Activated T-helper 1 cell treated with anti-CD3 and anti-CD28 coated beads, Interleukin-12 subunit alpha, Interleukin-12 subunit beta, Interleukin-2, Interleukin-4 antibody, amounts not matched to agents 30 ng/mL and 10 ng/mL and 1 ng/mL, durations not matched to agents 14 hours and 24 hours and 36 hours (primary cell): ENCODE measurements at places on chromosomes 7 and 10.

GRCh38 chr7:105230486-105230885 is 158.2 kb downstream of the SRPK2 start:
- no peak for DNase-seq

- no peak for DNase-seq
Measured at GRCh38 chr10:71177651-71178199, 34.6 kb upstream of the UNC5B start.

DNA sequence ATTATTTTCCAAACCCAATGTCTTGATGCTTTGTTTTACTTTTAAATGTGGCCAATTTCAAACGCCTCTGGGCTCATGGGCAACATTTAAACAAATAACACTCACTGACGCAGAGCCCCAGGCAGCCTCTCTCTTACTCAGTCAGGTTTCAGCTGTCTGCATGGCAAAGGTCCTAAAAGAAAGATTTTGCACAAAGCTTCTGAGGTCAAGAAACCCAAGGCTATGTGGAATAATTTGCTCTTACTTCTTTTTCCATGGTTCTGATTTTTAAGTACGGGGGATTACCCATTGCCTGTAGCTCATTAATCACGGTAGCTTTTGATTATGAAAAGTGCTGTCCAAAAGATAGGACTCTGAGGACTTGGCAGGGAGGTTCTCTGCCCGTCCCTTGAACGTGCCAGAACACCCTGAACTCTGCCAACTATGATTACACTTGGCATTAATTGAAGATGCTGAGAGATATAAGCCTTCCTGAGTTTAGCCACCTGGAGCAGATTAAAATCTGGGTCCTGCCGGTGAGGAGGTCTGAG is 14.1 kb upstream of the MSRB2 start:
- no peak for DNase-seq

DNA sequence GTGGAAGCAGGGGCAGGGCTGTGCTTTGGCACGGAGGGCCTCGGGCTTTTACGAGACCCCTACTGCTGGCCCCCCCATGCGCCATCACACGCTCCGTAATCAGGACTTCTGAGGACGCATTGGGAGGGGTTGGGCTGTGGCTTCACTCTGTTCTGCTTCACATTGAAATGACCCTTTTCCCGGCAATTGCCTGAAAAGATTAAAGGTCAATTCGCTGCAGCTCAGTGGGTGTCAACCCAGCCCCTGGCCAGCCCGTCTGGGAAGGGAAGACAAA is 41.7 kb upstream of the UBE3C start:
- no peak for DNase-seq

DNA sequence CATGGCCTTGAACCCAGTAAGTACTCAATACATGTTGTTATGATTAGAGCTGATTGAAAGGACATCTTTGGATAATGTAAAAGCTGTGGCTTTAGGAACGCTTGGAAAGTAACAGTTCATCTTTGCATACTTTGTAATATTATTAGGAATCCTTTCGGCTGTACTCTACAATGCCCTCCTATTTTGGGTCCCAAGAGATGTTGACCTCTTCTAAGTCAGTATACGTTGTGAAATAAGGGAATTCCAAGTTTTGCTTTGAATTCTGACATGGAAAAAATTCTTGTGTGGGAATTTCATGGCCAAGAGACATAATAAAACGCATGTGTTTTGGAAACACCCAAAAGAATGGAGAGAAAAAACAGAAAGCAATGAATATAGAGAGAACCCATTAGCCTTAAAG is 7.7 kb downstream of the AGR3 start:
- no peak for DNase-seq

- no peak for DNase-seq
Measured at GRCh38 chr7:98518159-98518947, 98.7 kb upstream of the NPTX2 start.

DNA sequence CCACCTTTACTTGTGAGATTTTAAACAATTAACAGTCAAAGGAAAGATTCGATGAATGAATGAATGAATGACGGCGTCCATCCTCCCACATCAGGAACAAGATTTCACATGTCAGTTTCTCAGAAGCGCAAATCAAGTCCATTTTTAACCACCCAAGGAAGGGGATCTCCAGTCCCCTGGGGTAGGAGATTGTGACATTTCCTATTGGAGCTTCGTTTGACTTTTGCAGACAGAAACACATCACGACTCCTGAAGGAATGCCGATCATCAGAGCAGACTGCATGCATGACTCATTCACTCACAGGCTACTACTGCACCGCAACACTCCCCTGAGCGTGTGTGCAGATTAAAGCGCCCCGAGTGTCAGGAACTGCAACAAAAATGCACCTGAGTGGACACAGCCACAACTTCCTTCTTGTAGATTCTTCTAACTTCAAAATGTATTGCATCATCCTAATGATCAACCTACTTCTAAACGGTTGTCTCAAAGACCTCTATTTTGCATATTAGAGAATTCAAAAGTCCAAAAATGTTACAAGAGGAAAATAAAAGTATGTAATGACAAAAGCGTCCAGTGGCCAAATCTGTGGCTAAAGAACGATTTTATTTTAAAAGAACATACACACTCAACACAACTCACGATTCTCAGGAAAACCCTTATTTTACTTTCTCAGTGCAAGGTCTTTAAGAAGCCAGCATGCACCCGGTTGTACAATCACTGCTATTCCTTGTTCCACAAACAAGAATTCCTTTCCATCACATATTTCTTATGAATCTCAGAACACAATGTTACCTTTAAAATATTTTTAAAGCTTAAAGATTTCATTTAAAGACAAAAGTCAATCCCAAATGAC is 172.6 kb downstream of the FAM107B start:
- peak; percentile 48 for DNase-seq

DNA sequence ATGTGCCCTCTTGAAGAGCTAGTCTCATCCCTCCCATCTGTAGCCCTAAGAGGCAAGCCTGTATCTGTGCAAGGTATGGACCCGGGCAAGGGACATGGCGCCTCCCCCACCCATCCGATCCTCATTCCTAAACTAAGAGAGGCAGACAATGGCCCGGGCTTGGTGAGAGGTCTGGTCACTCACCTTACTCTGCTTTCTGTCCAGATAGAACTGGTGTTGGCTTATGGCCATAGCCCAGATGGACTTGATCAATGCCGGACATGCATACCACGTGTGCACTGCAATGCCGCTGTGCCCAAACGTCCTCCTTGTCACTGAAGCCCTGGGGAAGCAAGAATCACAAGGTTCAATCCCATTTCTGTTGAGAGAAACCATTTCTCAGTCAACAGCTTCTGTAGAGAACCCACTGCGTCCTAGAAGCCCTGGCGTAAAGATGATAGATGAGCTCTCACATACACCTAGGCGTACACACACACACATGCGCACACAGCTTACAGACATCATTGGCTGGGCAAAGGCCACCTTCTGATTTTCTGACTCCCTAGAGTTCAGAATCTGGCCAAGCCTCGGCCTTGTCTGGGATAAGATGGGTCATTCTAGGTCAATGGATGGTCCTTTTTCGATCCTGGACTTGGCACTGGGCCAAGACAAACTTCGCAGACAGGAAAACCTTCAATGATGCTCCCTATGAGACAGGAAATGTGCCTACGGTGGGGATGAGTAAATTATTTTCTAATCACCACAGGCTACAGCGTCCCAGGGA is 114.6 kb downstream of the PRPF18 start:
- DNase-seq = no peak

DNA sequence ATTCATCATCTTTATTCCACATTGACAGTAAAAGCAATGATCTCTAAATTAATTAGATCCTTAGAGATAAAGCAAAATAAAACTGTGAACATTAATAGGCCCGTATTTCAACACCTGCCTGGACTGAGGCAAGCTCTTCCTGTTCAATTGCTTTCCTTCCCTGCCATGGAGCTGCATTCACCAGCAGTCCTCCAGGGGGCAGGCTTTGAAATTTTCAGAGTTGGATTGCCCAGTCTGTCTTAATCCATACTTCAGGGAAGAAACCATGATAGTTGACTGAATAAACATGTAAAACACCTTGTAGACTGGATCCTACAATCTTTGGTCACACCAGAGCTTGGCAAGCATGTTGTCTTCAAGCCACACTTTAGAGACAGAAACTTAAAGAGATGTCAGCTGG is 936.6 kb downstream of the NRG3 start:
- no peak for DNase-seq

DNA sequence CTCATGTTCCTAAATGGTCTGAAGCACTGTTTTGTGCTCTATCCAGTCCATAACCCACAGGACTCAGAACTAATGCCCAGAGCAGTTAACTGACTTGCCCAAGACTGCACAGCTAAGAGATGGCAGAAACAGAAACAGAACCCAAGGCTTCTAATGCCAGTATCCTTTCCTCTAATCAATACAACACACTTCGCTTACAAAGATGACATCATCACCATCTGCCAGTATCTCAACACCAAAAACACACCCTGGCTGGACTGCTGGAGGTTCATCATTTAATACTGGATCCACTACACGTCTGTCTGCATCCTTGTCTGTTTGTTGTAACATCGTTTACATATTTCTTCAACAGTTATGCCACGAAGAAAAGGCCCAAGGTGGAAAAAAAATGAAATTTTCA is 165.3 kb downstream of the SFMBT2 start:
- no peak for DNase-seq

GRCh38 chr7:42689626-42690025 is 222.2 kb downstream of the C7orf25 start:
- no peak for DNase-seq

DNA sequence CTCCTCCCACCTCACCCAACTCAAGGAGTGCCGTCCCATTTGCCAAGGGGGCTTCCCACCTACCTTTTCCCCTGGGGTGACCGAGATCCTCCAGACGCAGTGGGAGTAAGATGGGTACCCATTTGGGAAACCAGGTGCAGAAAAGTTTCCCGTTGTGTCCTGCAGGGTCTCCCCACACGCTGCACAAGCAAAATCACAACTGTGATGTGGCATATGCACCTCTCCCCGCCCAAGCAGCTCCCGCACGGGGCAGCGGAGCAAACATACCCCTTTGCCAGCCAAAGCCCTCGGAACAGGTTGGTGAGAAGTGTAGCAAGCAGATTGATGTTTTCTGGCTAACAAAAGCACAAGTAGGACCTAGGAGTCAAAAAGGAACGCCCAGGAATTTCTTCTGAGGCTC is 51.5 kb upstream of the OPALIN start:
- DNase-seq = no peak
